Osteoblast (primary cell): ENCODE measurements at places on chromosomes 3 and 15.
A peak's percentile ranks its signal among the peaks of the same experiment; 100 is the strongest.

GRCh38 chr15:79283252-79284048, 928 bp downstream of the ANKRD34C start:
- peak; percentile 91 for DNase-seq

- DNase-seq, result no peak
Observed at GRCh38 chr15:80434926-80435720, 30.9 kb downstream of the ARNT2 start.

- DNase-seq, result no peak
Observed at GRCh38 chr15:42612367-42612912, 37.0 kb downstream of the STARD9 start.

DNA sequence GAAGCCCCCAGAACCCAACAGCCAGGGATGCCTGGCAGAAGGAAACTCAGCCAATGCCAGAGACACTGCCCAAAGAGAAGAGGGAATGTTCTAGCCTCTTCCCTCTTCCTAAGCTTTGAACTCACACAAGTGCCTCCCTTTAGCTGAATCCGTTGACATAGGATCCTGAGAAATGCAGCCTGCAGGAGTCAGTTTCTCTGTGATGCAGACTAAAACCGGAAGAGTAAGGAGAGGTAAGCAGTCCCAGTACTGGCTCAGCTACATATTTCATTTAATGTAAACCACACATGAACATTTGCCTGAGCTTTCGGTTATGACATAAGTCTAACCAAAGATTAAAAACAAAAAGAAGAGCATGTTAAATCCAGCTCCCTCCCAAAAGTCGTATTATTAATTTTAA, 768.7 kb downstream of the TBL1XR1 start:
- DNase-seq, result no peak

GRCh38 chr15:39852250-39852649, 67.8 kb downstream of the GPR176 start:
- no peak for DNase-seq
